ENCODE measurements at places on chromosomes 6 and 20. TPM values are rescaled to one million over a fixed set of nuclear protein-coding genes. Genes with fewer than 3 reads are reported as not detected.
A peak's percentile ranks its signal among the peaks of the same experiment; 100 is the strongest.

- DNase-seq: no peak
- H3K36me3 ChIP-seq: no peaks in the 10 kb centered on the region
Measured at GRCh38 chr6:158032354-158032733, 50.7 kb downstream of the SYNJ2 start.

DNA sequence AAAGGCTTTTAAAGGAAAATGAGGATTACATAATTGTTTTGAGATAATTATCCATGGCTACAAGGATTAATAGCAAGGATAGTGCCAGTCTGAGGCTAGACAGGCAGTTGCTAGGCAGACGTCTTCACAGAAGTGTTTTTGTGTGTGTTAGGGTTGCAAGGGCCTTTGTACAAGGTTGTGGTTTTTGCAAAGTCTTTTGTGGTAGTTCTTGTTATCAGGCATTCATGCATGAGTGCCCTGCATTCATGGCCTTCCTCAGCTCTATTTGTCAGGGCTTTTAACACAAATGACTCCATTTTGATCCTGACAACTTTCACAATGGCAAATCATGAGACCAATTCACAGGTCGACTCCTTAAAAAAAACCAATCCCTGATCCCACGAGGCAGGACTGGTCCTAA lies 68.1 kb upstream of the TXNDC5 start:
- no peaks in the 10 kb centered on the region for H3K36me3 ChIP-seq
- DNase-seq: no peak
- no peaks in the 10 kb centered on the region for H3K27me3 ChIP-seq
- H3K4me1 ChIP-seq: no peaks in the 10 kb centered on the region
- H3K4me3 ChIP-seq: no peak overlapping the region
- H3K27ac ChIP-seq: no peak overlapping the region

Gene PTCRA
- total RNA-seq: not detected

- H3K4me1 ChIP-seq: no peaks in the 10 kb centered on the region
- H3K27ac ChIP-seq: no peak within 1 kb of the TSS
- H3K27me3 ChIP-seq: no peaks in the 10 kb centered on the region
- H3K4me3 ChIP-seq: peak within 1 kb of the TSS; percentile 72
- no peaks in the 10 kb centered on the region for H3K36me3 ChIP-seq
Measured at GRCh38 chr6:46734867-46735719, at the start of gene PLA2G7. Gene PLA2G7, minus strand, starts transcription at chr6:46735375. Its CDS starts 12,484 bp downstream, at chr6:46722891.

- H3K27me3 ChIP-seq: no peaks in the 10 kb centered on the region
- no peak for DNase-seq
- H3K27ac ChIP-seq: no peak overlapping the region
- no peaks in the 10 kb centered on the region for H3K36me3 ChIP-seq
- H3K4me1 ChIP-seq: peaks cover 28% of the 10 kb centered on the region
Measured at GRCh38 chr6:41964201-41964887, 22.7 kb upstream of the CCND3 start.

GRCh38 chr6:154138793-154139192 lies 99.8 kb downstream of the OPRM1 start:
- no peaks in the 10 kb centered on the region for H3K36me3 ChIP-seq
- no peak overlapping the region for H3K27ac ChIP-seq
- H3K27me3 ChIP-seq: no peaks in the 10 kb centered on the region
- no peak for DNase-seq

- no peaks in the 10 kb centered on the region for H3K27me3 ChIP-seq
- H3K4me3 ChIP-seq: no peak overlapping the region
- peaks cover 9% of the 10 kb centered on the region for H3K4me1 ChIP-seq
Measured at GRCh38 chr20:46354207-46354555, 45.9 kb upstream of the CDH22 start.

Gene CRISP3
- not detected for total RNA-seq

GRCh38 chr20:44157061-44157460 lies 29.9 kb downstream of the JPH2 start:
- H3K27ac ChIP-seq: no peak overlapping the region
- H3K4me1 ChIP-seq: no peaks in the 10 kb centered on the region
- no peaks in the 10 kb centered on the region for H3K36me3 ChIP-seq
- no peak for DNase-seq
